Cardiac septum (tissue), 1 donor: ENCODE measurements at places on chromosomes 7 and 10. TPM values are rescaled to one million over a fixed set of nuclear protein-coding genes. Genes with fewer than 3 reads are reported as not detected.

The ITPRID1 gene
- total RNA-seq = not detected

The ABHD11 gene
- 31.6 TPM for total RNA-seq

The HYAL4 gene
- 0.32 TPM for total RNA-seq

The SMIM30 gene
- total RNA-seq = 127 TPM

The FAM221A gene
- 3.7 TPM for total RNA-seq

The AGR3 gene
- not detected for total RNA-seq

The NUTM2D gene
- total RNA-seq = 3.0 TPM

The ZNF503 gene
- 3.3 TPM for total RNA-seq

DNA sequence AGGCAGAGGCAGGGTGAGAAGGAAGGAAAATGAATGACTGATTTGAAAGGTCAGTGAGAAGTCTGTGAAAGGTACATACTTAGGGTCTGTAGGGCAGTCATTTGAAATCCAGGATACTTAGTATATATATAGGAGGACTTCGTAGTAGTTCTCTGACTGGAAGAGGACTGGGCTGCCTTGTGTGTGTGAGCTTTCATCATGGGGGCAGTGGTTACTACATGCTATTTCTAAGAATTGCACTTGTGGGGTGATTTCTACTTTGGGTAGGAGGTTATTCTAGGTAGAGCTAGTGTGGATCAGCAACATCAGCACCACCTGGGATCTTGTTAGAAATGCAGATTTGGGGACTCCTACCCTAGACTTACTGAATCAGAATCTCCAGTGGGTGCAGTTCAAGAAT lies 104.1 kb downstream of the AUTS2 start:
- DNase-seq = no peak

DNA sequence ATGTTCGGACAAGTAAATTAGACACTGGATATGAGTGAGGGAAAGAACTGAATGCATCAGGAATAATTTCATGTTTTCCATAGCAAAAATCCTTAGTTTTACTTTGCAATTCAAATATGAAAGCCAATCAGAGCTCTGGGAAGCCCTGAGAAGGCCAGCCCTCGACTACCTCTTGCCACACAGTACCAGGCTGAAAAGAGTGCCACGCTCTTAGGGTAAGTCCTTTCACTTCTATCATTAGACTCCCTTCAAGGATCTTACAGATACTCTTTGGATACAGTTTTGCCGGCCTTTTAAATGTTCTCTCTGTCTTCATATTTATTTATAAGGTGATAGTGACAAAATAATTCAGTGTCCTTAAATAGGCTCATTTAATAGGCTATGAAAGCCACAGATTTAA lies 1.9 kb downstream of the COBL start:
- no peak for DNase-seq

- no peak for DNase-seq
These were observed 8.9 kb upstream of the MRPS24 start for GRCh38 chr7:43877968-43878864.

- no peak for DNase-seq
These were observed 1.2 kb upstream of the SP8 start for GRCh38 chr7:20787660-20788419.

DNA sequence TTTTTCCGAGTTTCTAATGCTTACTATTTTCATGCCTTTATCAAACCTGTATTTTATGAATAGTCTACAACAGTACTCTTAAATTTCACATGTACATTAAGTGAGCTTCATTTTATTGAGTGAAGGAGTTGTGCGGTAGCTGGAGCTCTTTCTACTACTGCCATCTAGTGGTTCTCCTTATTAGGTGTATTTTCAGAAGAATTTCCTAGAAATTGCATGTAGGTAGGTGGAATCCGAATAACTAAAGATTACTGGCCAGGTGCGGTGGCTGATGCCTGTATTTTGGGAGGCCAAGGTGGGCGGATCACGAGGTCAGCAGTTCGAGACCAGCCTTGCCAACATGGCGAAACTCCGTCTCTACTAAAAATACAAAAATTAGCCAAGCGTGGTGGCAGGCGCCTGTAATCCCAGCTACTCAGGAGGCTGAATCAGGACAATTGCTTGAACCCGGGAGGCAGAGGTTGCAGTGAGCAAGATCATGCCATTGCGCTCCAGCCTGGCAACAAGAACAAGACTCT lies 38.3 kb downstream of the LRRC72 start:
- DNase-seq = no peak

GRCh38 chr10:99172128-99172738 lies 63.4 kb downstream of the HPSE2 start:
- DNase-seq = no peak

DNA sequence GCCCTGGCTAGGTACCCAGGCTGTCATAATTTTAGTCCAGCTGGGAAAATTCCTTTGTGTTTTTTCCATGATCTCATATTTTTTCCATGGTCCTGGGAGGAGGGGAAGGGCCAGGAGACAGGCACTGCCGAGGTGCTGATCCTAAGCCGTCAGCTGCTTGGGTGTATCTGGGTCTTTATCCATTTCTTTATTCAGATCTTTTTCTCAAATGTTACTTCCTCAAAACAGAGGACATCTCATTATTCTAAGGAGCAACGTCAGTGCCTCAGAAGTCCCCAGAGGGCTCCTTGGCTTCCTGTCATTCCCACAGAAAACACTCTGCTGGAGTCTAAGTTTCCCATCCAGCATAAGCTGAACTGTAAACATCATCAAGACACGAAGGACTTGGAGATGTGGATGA lies 2.8 kb upstream of the OR6V1 start:
- no peak for DNase-seq

- no peak for DNase-seq
These were observed 125.5 kb downstream of the SH3PXD2A start for GRCh38 chr10:103729851-103730250.

DNA sequence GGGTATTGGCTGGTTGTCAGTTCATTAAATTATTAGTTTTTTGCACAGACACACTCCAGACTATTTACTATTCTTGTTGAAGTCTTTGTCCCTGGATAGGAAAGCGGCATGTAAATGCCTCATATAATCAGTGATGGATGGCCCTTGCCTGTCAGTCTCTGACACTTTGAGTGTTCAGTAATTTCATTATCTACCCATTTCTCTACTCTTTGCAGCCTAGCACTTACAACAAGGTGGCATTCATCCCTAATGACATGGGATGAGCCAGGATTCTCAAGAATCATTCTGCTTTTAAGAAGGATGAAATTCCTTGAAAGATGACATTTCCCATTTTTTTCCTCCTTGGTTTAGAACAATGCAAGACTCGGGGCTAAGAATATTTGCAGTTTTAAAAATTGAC lies 155.7 kb downstream of the SORCS3 start:
- DNase-seq = no peak

DNA sequence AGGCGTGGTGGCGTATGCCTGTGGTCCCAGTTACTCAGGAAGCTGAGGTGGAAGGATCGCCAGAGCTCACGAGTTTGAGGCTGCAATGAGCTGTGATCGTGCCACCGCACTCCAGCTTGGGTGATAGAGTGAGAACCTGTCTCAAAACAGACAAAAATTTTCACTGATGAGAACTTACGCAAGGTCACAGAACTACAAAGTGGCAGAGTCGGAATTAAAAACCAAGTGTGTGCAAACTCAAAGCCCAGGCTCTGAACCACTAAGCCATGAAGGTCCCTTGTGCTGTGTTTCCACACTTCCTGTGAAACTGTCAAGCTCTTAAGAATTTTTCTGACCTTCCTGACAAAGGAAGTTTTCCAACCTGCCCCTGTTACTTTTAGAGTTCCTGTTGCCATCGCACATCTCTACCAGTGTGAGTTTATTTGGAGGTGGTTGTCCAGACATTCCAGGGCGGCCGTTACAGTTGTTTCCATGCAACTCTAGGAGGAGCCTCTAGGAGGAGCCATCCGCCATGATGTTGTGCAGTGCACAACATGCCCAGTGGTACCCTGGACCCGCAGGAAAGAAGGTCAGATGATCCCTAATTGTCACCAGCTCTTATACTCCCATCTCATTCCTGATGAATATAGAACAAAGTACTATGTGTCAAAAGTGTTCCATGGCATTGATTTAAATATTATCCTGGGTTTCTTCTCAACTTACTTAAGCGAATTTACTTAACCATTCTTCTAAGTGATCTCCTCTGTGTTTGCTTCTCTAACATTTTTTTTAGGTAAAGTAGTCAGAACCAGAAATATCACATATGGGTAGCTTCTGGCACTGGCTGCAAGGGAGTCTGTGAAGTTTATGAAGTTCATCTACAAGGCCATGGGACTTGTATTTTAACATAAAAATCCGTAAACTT lies 49.0 kb upstream of the LYZL1 start:
- no peak for DNase-seq

- no peak for DNase-seq
These were observed 30.7 kb downstream of the PTPRN2 start for GRCh38 chr7:158556721-158557440.

DNA sequence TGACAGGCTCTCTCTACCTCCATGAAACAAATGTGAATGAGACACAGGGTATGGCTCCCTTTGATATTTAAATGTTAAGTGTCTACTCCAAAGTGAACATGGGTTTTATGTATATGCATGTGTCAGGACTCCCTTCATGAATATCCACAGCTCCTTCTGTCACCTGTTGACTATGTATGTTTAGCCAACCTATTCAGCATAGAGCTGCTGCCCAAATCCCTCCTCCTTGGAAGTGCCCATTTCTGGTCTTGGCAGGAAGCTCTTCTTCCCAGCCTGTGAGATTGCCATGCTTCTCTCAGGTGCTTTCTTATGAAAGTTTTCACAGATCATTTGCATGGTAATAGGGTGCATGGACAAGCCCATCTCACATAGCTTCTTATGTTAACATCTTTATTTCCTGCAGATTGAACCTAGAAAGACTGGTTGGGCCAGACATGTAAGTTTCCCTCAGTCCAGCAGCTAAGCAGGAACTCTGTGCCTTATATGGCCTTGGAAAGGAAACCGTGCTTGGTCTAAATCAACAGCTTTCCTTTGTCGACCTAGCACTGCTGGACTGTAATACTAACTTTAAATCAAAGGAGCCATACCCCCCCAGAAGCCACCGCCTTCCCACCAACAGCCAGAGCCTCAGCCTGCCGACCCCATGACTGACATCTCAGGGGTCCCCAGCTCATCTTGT lies 288.9 kb downstream of the ADARB2 start:
- DNase-seq = no peak

DNA sequence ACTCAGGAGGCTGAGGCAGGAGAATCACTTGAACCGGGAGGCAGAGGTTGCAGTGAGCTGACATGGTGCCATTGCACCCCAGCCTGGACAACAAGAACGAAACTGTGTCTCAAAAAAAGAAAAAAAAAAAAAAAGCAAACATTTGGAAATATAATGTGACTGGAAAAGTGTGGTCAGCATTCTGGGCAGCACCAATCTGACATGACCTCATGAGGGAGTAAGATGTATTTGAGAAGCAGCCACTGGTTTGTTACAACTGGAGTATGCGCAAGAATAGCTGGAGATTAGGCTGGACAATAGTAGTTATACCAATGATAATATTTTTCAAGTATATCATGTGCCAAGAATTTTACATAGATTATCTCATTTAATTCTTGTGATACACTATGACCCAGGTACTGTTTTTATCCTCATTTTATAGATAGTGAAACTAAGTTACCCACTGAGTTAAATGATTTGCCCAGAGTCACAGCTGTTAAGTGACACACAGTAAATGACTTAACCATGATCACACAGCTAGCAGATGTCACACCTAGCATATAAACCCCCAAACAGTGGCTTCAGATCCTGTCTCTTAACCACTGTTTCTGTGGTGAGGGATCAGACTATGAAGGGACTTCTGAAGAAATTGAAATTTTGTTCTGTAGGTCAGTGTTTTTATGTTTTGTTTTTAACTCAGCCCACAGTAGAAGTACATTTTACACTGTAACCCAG lies 11.1 kb downstream of the MCU start:
- no peak for DNase-seq

DNA sequence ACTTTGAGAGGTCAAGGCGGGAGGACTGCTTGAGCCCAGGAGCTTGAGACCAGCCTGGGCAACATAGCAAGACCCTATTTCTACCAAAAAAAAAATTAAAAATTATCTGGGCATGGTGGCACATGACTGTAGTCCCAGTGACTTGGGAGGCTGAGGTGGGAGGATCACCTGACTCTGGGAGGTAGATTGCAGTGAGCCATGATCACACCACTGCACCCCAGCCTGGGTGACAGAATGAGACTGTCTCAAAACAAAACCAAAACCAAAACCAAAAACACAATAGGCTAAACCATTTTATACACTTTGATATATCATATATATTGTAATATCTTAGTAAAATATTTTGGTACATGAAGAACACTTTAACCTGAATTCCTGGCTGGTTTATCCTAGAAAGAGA lies 101.6 kb downstream of the RAPGEF5 start:
- DNase-seq = no peak

- DNase-seq = no peak
These were observed 38.6 kb upstream of the TNKS2 start for GRCh38 chr10:91759581-91759986.

DNA sequence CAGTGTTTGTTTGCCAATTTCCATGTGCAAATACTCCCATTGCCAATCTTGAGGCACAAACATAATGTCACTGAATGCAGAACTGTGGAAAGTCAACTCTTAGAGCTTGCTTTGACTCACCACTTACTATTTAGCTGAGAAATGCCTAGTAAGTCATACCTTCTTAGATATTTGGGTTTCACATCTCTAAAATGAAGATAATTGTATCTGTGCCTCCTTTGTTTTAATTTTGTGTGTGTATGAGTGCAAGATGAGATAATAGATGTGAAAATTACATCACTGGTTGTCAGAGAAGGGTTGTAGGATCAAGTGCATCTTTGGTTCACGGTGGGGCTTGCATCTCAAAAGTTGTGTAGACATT lies 407.5 kb downstream of the INHBA start:
- DNase-seq = no peak

DNA sequence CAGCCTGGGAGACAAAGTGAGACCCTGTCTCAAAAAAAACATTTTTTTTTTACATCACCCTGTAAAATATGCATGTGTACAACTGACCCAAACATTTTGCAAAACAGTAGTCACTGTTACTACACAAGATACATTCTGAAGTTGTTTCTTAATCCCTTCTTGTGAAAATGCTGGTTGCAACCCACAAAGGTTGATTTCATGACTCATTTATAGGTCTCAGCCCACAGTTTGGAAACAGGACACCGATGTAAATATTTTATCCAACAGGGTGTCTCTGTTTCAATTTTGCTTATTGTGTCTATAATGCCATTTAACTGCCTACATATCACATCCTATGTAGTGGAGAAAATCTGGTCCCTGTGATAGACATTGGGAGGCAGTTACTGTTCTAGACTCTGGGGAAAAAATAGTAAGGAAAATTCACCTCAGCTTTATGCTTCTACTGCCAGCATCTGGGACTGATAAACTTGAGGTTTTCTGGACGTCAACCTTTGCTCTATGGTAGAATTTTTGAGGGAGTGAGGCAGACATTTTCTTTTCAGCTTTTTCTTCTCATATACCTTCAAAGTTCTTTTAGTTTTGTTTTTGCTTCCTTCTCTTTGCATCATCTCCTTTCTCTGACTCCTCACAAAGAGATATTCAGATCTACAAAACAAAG lies 1.6 kb upstream of the RAB19 start:
- DNase-seq = no peak

GRCh38 chr10:127435246-127435645 lies 113.9 kb upstream of the NPS start:
- DNase-seq = no peak

- DNase-seq = no peak
These were observed 1138.6 kb downstream of the GATA3 start for GRCh38 chr10:9193120-9193519.

- no peak for DNase-seq
These were observed 686.5 kb downstream of the LRMDA start for GRCh38 chr10:76117949-76118348.
